ENCODE measurements at places on chromosomes 1 and 21. TPM values are rescaled to one million over a fixed set of nuclear protein-coding genes. Genes with fewer than 3 reads are reported as not detected.

ASCL5 gene
- 0.10 TPM for total RNA-seq

SPATA46 gene
- total RNA-seq, result not detected

TFF3 gene
- not detected for total RNA-seq

SLC35F3 gene
- 5.4 TPM for total RNA-seq

SPRR2A gene
- not detected for total RNA-seq

GALE gene
- 77.8 TPM for total RNA-seq

CNIH4 gene
- total RNA-seq, result 125 TPM

B3GALT5 gene
- total RNA-seq, result 0.19 TPM

VWA5B1 gene
- not detected for total RNA-seq

MYOM3 gene
- total RNA-seq, result 5.8 TPM

CLEC20A gene
- not detected for total RNA-seq

HMCN1 gene
- 0.01 TPM for total RNA-seq

RUSC1 gene
- total RNA-seq, result 51.2 TPM

COL24A1 gene
- total RNA-seq, result not detected

ADCY10 gene
- total RNA-seq, result not detected

DRAXIN gene
- 0.10 TPM for total RNA-seq

F11R gene
- 65.9 TPM for total RNA-seq

ZNF670 gene
- total RNA-seq, result 3.3 TPM

RPTN gene
- not detected for total RNA-seq

SPRR4 gene
- total RNA-seq, result not detected

LMNA gene
- total RNA-seq, result 730 TPM

CACYBP gene
- 176 TPM for total RNA-seq

MSH4 gene
- not detected for total RNA-seq

CYP4A22 gene
- total RNA-seq, result not detected

ZNF695 gene
- 2.7 TPM for total RNA-seq

KMO gene
- 1.3 TPM for total RNA-seq

APCS gene
- not detected for total RNA-seq

BNIPL gene
- 0.05 TPM for total RNA-seq

CD1E gene
- total RNA-seq, result not detected

SPATA21 gene
- 0.05 TPM for total RNA-seq
